ENCODE measurements at places on chromosomes 5 and 9.
A peak's percentile ranks its signal among the peaks of the same experiment; 100 is the strongest.

- DNase-seq, result no peak
Measured at GRCh38 chr9:134800791-134801339, 79.7 kb upstream of the FCN2 start.

DNA sequence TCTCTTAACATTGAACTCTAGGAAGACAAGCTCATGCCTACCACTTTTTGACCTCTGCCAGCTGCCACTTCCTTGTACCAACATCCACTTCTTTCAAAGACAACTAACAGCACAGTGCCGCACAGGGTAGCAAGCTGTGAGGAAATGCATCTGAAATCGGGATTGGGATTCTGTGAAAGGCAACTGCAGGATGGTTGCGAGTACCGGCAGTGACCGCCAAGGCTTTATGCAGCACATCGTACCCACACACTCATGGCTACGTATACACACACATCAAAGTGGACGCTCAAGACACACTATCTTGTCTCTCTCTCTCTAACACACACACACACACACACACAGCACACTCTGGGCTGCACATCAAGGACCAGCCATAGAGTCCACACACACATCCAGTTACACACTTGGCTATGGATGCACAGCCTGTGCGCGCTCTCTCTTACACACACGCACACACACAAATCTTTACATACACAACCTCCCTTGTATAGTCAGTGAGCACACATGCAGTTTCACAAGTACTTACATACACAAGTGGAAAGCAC, 964 bp downstream of the HTR4 start:
- DNase-seq, result no peak

GRCh38 chr5:7330256-7330655, 65.7 kb upstream of the ADCY2 start:
- DNase-seq, result no peak

DNA sequence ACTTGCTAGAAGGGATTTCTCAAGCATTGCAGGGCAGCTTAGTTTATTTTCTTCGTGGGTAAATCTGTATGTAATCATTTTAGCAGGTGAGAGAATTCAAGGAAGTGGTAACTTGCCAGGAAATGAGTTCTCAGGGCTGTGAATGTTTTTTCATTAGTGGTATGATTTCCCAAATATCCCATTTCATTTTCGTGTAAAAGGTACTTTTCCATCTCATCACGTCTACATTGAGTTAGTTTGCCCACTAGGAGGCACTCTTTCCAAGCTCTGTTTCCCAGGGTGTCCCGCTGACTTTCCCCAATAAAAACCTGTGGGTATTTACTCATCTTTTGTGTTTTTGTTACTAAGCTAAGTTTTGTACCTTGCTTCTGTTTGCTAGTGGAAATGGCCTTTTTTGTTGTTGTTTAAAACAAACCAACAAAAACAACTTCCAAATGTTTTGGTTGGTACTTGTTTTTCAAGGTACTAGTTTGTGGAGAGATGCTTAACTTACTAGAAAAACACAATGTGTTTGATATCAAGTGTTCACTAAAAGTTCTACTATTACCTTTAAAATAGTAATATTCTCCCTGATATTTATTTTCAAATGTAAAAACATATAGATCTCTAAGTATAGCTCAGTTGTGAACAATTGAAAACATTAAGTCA, 373.6 kb downstream of the ADGRV1 start:
- peak; percentile 4 for DNase-seq

GRCh38 chr5:56853698-56854097, 38.3 kb downstream of the MAP3K1 start:
- DNase-seq, result no peak

DNA sequence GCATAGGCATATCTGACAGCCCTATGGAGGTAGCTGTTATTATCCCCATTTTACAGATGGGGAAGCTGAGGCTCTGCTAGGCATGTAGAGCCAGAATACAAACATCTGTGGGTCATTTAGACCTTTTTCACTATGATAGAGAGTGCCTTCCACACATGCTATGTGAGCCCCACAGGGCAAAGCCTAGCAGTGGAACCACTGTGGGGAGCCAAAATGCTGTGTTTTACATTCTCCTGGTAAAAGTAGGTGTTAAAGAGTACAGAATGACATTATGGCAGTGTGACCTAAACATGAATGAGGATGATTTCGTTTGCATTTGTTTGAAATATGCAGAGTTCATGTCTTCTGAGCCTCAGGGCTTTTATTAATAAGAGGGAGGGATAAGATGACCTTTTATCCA, 265.2 kb downstream of the MAST4 start:
- no peak for DNase-seq

DNA sequence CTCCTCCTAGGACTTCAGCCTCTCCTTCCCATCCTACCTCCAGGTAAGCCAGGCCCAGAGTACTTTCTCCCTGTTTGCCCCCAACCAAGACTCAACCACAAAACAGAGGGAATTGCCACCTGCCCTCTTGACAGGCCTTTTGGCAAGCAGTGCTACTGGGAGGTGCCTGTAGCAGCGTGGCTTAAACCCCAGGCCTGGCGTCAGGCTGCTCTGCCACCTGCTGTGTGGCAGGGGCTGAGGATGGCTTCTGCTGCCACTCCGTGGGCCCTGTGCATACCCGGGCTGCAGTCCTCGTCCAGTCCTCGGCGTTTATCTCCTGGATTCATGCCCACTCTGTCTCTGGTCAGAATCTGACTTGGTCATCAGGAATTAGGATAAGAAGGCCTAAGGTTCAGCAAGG, 163.1 kb downstream of the PAX5 start:
- no peak for DNase-seq

DNA sequence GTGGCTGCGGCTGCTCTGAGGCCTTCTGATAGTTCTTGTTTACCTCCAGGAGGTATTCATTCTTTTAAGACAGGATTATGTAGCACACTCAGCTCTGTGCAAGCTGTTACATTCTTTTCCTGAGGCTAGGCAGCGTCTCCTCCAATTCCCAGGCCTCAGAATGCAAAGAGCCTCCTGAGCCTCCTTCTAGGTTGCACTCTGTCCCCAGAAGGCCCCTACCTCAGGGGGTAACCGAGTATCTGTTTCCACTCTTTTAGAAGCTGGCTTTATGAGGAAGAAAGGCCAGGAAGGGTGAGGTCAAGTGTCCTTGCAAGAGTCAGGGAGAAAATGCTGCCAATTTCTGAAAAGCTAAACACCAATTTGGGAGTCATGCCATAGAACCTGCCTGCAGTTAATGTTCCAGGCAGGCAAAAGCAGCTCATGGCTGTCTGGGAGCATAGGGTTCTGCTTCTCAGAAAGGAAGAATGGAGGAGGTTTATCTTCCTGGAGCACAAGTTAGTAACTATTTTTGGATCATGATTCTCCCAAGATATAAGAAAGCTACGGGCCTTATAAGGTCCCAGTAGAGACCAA, 178.9 kb downstream of the SEMA6A start:
- DNase-seq, result no peak
